Activated T-cell treated with anti-CD3 and anti-CD28 coated beads, Interleukin-2, amount 50 U/mL, for 1 hour (primary cell): ENCODE measurements at places on chromosomes 2 and 18.

GRCh38 chr18:3481696-3482210 is 31.8 kb downstream of the TGIF1 start:
- no peak for DNase-seq

DNA sequence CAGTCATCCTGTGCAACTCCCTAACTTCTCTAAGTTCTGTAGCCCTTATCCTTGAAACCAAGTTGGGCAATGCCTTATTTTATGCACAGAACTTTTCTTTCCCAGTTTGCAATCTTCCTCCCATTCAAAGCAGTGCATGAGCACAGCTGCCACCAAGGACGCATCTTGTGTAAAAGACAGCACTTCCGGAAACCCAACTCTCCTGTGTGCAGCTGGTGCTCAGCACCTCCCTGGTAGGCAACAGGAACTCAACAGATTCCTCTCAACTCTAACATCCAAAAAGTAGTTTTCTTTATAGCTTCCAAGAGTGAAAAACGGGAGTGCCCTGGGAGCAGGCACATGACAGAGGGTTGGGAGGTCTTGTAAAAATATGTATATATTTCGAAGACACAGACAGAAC is 2.2 kb downstream of the TMEM18 start:
- no peak for DNase-seq

DNA sequence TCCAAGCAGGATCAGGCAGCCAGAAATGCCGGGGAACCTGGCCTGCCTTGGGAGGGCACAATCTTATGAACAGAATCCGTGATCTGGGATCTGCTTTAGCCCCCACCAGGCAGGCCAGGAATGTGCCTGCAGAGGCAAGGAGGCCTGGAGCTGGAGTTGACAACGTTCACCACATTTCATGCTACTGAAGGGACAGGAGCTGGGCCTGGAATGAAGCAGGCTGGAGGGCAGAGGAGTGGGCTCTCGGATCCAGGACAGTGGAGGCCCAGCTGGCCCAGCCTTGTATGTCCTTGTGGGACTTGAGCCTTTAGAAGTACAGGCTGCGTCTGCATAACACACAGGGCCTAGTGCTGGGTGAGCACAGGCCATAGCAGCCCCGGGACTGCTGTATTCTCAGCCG is 91.8 kb downstream of the KLHL29 start:
- no peak for DNase-seq

- no peak for DNase-seq
Observed at GRCh38 chr2:218777276-218777990, 4.5 kb upstream of the CYP27A1 start.

GRCh38 chr2:239897596-239898235 is 127.4 kb downstream of the NDUFA10 start:
- DNase-seq: no peak

- no peak for DNase-seq
Observed at GRCh38 chr2:138767101-138767500, 13.1 kb downstream of the NXPH2 start.

- DNase-seq: no peak
Observed at GRCh38 chr2:216283038-216283900, 89.0 kb downstream of the MARCHF4 start.

DNA sequence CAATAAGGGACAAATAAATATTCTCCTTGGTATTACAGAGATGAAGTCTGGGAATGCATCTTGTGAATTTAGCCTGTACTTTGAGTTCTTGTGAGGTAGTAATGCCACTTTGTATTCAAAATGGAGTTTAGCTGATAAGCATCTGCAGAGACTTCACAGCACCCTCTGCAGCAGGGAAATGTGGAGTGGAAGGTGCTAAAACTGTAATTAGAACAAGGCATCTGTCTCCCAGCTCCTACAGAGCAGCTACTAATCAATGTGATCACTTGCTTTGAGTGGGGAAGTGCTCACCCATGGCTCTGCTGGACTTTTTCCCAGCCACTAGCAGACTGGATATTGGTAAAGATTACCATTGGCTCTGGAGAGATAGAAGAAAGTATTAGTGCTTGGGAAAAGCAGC is 56.2 kb upstream of the TMEFF2 start:
- DNase-seq: no peak

- DNase-seq: no peak
Observed at GRCh38 chr2:68855550-68855949, 15.6 kb downstream of the BMP10 start.

- no peak for DNase-seq
Observed at GRCh38 chr2:14614017-14614416, 18.5 kb upstream of the LRATD1 start.

DNA sequence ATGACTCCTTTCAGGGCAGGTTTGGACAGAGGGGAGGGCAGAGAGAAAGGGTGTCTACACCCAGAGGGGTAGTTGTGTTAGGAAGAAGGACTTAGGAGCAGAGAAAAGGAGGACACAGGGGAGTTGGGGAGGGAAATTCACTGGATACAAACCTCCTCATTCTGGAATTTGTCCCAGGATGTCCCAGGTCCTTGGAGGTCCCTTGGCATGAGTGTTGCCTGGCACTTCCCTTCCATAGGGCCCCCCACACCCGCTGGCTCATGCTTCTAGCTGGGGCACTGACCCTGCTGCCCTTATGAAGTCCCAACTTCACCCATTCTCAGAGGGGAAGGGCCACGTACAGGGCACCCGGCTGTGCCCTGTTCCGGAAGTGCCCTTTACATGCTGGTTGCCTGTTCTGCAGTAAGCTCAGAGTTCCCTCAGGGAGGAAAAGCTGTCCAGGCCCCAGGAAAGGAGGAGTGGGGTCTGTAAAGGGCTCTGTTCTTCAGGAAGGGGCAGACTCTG is 93.6 kb upstream of the SMAD2 start:
- DNase-seq: no peak

GRCh38 chr2:169729274-169729605 is 4.4 kb upstream of the KLHL23 start:
- DNase-seq: no peak

- no peak for DNase-seq
Observed at GRCh38 chr2:191478799-191479679, 198.9 kb upstream of the NABP1 start.

DNA sequence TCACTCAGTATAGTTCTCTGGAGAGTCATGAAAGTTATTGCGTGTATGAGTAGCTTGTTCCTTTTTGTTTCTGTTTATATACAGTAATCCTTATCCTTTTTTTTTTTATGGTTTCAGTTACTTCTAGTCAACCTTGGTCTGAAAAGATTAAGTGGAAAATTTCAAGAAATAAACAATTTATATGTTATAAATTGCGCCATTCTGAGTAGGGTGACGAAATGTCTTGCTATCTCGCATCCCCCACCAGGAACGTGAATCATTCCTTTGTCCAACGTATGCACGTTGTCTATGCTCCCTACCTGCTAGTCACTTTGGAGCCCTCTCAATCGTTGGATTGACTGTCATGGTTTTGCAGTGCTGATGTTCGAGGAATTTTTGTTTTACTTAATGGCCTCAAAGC is 60.4 kb downstream of the FAM117B start:
- DNase-seq: no peak

DNA sequence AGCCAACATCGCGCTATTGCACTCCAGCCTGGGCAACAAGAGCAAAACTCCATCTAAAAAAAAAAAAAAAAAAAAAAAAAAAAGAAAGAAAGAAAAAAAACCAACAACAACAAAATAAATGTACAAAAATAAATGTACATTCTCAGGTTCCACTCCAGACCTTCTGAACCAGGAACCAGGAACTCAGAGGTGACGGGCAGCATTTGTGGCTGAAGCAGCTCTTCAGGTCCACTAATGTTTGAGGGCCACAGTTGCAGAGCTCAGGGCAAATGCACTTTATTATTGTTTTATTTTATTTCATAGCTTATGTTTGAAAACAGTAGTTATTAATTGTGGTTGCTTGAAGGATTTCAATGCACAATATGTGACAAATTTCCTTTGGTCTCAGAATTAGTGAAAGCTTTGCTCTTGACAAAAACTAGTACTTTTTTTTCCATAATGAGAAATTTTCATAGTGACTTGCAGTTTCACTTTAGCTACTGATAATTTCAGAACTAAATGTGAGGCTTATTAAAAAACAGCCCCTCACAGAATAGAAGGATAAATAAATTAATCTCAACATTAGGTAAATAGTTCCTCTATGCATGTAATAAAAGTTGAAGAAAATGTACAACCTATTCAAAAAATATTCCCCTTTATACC is 378.4 kb upstream of the SPHKAP start:
- no peak for DNase-seq

DNA sequence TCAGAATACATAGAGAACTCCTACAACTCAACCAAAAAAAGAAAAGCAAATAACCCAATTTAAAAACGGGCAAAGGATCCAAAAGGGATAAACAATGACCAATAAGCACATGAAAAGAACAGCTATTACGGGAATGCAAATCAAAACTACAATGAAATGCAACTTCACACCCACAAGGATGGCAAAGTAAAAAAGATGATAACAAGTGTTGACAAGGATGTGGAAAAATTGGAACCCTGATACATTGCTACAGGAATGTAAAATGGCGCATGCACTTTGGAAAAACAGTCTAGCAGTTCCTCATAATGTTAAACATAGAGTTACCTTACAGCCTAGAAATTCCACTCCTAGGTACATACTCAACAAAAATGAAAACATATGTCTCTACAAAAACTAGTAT is 4.7 kb downstream of the EXOC6B start:
- no peak for DNase-seq

DNA sequence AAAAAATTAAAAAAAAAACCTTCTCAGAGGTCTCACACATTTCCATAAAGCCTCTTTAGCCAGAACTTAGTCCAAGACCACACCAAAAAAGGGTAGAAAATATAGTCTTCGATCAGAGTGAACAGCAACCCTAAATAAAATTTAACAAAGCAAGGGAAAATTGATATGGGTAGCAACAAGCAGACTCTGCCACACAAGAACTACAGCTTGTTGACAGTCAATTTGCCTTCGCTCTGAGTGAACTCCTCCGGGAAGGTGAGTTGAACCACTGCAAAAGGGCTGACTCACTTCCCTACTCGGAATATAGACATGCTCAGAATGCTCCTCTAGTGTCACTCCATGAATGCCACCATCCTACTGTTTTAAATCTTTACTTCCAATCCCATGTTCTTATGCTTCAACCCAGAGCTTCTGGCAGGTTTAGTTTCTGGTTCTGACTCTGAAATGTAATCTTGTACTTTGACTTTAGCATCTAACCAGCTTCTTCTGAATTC is 24.1 kb downstream of the GAD1 start:
- DNase-seq: no peak

- no peak for DNase-seq
Observed at GRCh38 chr18:10751653-10752052, 225.8 kb downstream of the NAPG start.

GRCh38 chr18:27956001-27956640 is 220.8 kb downstream of the CDH2 start:
- DNase-seq: no peak

GRCh38 chr2:24259316-24259715 is 84.5 kb downstream of the FAM228A start:
- DNase-seq: no peak

DNA sequence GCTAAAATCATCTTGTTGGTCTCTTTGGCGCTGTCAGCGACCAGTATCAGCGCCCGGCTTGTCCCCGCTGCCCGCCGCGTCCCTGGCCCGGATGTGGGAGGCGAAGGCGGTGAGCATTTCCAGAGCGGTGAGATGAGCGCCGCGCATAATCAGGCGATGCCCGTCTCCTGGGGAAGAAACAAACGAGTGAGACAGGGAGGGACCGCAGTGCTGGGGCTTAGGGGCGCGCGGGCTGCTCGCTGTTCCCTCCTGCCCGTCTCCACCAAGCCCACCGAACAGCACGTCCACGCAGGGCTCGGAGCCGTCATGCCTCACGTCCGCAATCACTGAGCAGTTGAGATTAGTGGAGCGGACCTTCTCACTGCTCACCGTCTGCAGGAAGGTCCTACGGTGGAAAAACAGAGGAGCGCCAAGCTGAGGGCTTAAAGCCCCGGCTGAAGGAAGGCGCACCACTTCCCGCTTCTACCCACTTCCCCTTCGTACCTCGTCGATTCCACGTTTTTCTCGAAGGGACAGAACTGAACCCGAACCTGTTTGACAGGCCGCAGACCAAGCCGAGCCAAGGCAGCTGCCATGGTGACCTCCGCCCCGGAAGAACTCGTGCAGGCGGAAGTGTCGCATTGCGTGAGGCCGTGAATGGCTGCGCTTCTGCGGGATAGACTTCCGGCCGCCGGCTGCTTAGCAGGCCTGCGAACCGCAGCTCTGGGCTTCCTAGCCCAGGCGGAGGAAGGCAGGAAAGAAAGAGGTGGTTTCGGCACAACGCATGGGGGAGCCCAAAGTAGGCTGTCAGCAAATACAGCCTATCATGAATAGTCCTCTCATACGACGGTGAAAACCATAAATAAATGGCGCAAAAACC is at the start of gene MRPL53:
Gene MRPL53 (minus strand): TSS at position 595 of the 859 bp plus-strand sequence. CDS start 20 bp downstream, at position 575.
- DNase-seq: peak; percentile 97

- DNase-seq: no peak
Observed at GRCh38 chr2:27707462-27708256, 44.0 kb downstream of the SLC4A1AP start.

DNA sequence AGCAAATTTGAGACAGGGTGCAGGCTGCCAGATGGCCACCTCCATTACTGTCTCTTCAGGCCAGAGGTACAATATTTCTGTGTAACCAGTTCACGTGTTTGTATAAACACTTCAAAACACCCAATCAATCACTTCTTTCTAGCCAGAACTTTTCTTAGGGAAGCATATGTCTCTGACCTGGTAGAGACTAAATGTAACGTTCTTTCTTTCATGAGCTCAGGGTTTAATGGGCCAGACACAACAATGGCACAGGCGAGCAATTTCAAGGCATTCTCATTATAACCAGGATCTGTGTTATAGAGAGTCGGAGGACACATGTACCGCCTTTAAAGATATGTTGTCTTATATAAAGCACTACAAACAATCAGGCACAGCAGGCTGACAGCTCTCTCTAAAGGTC is 1846.4 kb upstream of the PIK3C3 start:
- no peak for DNase-seq

DNA sequence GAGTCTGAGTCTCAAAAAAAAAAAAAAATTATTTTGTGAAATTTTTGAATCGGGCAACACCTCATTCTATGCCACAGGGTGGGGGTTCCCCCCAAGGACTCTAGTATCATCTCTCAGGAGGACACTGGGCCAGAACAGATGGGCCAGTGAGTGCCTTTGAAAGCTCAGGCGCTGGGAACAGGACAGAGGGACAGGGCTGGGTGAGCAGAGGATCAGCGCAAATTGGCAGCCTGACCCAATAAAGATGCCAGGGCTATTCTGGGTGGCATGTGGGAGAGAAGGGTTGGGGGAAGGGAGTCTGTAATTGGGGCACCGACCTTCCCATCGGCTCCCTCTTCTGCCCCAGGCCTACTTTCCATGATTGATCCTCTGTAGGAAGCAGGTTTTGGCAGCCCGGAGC is 44.0 kb downstream of the KIF3C start:
- no peak for DNase-seq

- DNase-seq: no peak
Observed at GRCh38 chr2:53257287-53257686, 510.3 kb upstream of the CHAC2 start.

DNA sequence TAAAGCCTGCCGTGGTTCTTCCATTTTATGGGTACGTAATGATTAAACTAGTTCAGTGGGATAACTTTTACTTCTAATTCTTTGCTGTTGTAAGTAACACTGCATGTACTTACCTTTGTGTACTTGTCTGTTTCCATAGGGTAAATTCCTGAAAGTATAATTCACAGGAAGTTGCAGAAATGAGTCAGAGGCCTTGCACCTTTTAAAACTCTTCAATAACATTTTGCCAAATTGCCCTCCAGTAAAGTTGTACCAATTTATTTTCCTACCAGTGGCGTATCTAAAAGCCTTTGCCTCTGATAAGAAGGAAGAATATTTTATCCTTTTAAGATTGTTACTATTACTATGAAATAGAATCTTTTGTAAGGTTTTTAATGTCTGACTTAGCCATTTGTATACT is 65.1 kb downstream of the CAB39 start:
- DNase-seq: no peak
